ENCODE measurements at places on chromosomes 3 and 15.
A peak's percentile ranks its signal among the peaks of the same experiment; 100 is the strongest.

DNA sequence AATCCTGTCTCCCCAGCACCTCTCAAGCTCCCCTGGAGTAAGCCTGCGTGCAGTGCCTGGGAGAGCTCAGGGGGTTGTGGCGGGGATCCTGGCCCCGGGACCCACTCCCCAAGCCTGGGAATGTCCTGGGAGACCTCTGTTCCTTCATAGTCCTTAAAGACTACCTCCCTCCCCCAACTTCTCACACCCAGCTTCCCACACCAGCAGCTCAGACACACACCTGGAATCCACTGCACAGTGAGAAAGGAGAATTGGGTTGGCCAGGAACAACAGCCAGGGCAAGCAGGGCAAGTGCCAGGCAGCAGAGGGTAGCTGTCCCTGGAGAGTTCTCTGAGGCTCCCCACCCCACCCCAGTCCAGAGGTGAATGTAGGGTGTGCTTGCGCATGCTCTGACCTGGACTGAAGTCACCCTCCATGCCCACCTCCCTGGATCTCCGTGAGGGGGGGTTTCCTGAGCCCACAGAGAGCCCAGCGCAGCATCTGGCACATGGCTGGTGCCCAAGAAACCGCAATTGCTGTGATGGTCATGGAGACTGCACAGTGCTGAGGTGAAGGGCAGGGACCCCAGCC lies 22.2 kb downstream of the PSTPIP1 start:
- no peak for DNase-seq

- no peak for DNase-seq
These were observed 81.0 kb upstream of the BNC1 start for GRCh38 chr15:83365370-83365938.

- no peak for DNase-seq
These were observed 21.9 kb downstream of the MEGF11 start for GRCh38 chr15:66231394-66232266.

DNA sequence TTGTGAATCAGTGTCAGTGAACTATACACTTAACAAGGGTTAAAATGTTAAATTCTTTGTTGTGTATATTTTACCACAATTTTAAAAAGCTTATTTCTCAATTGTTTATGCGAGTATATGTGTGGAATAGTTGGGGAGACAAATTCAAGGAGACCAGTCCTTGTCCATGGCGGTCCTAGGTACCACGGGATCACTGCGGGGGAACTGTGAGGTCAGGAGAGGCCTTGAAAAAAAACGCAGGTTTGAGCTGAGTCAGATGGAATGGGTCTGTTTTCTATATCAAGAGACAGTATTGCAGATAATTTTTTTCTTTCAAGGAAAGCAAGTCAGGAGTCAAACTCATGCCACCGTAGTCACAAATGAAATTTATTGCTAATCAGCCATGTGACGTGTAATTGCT lies 18.5 kb downstream of the IGF1R start:
- DNase-seq: no peak

GRCh38 chr3:161139686-161140085 lies 34.5 kb upstream of the B3GALNT1 start:
- no peak for DNase-seq

GRCh38 chr15:38182900-38183299 lies 69.7 kb upstream of the SPRED1 start:
- DNase-seq: no peak

DNA sequence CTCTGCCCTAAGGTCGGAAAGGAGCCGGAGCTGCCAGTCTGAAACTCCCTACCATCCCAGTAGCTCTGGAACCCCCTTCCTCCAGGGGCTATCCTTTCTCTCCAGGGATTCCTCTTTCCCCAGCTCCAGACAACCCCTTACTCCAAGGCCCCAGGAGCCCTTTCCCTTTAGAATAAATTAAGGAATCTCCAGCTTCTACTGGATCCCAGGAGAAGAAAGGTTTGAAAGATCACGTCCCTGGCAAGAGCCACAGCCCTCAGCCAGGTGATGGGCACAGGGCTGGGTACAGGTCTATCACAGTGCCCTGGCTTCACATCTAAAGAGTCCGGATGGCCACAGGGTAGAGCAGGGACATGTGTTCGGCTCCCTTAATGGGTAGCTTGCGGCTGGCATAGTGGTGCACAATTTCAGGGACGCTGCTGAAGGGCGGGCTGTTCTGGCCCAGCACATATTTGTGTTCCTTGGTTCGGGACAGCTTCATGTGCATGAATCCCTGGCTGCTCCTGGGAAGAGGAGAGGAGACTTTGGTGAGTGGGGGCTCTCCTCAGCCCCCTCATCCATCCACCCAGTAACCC lies 20.0 kb downstream of the SHF start:
- DNase-seq: no peak

- no peak for DNase-seq
These were observed 16.3 kb upstream of the SLC41A3 start for GRCh38 chr3:126100269-126100633.

DNA sequence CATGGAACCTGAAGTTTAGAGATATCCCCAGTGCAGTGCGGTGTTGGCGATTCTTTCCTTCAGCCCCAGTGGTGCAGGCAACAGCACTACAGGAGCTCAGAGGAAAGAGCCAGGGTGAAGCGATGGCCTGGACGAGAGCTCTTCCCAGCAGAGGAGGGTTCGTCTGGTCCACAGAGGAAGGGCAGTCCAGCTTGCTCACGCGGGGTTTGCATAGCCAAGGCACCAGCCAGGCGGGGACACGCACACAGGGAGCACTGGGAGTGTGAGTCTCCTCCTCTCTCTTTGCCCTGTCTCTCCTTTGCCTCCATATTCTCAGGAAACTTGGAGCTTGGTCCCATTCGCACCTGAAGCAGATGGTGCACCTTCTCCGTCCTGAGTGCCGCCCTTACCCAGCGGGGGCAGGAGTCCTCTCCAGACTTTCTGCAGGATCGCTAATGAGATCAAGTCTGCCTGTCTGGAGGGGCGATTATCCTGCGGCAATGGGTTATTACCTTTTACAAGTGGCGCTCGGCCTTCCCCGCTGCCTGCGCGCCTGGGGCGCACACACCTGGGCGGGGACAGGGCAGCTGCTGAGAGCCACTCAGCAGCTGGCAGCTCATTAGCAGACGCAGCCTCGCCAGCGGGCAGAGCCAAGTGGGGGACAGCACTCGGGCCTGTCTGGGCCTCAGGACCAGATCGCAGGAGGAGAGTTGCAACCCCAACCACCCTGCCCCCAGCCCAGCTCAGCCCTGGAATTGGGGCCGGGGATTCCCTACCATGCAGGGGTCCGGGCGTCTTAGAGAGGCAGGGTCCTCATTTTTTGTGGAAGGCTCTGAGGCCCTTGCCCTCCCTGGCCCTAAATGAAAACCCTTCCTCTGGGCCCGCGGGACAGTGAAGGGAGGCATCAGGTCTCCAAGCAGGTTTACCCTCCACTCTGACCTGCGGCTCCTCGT lies 119.0 kb upstream of the MEF2A start:
- no peak for DNase-seq

- DNase-seq: no peak
These were observed 11.1 kb downstream of the SIAH2 start for GRCh38 chr3:150751781-150752263.

- no peak for DNase-seq
These were observed 136.5 kb upstream of the RBMS3 start for GRCh38 chr3:29144361-29144760.

- no peak for DNase-seq
These were observed 820.4 kb upstream of the ALCAM start for GRCh38 chr3:104546301-104546700.

DNA sequence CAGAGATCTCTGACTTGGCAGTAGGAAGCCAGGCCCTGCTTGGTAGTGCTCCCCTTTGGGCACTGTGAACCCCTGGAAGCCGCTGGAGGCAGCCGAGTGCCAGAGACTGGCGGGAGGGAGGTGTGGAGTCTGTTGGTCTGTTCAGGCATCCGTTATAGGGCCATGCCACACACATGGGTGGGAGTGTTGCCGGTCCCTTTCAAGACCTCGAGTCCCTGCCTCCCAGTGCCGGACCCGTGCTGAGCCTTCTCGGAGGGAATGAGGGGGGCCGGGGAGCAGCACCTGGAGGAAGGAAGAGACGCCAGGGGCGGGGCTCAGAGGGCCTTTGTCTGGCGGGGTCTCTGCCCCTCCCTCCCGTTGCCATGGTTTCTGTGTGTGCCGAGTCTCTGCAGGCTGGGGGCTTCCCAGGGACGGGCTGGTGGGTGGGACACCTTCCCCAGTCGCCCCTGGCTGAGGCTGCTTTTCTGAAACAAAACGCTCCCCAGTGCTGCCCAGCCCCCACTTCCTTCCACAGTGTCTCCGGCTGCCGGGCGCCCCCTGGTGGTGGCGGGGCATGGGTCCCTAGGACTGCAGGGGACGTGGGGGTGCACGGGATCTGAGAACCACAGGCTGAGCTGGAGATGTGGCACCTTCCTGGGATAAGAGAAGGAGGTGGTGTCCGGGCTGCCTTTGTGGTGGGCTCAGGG lies 10.0 kb downstream of the GNAI2 start:
- DNase-seq: peak; percentile 91

DNA sequence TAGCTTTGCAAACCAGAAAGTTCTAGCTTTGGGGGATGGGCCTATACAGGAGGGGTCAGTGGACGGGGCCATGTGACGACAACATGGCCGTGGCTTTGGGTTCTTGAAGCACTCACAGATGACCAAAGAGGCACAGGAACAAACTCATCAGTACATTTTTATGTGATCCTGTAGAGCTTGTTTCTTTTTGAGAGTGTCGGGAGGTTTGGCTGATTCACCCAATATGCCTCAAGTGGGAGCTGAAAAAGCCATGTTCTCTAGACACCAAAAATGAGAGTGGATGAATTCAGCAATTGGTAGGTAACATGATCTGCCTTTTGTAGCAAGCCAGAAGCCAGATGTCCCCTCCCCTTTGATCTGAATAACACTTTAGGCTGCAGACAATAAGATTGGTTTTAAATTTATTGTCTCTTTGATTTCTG lies 30.1 kb downstream of the GREM1 start:
- DNase-seq: no peak

- no peak for DNase-seq
These were observed 70.5 kb downstream of the ZNF609 start for GRCh38 chr15:64530918-64531317.

DNA sequence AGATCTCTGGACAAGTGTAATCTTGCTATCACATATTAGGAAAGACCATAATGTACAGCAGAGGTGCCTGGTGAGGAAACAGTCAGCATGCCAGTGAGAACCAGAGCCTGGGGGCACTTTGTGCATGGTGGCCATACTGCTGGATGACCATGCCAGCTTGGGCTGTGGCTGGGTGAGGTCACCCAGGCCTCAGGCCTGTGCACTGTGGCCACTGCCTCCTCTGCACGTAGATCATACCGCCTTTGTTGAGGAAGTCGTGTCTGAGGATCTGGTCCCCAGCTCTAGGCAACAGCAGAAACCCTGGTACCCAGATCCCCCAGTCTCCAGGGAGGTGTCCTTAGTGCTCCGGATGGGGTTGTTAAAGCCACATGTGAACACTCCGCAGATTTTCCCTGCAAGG lies 38.9 kb downstream of the ZNF710 start:
- no peak for DNase-seq

DNA sequence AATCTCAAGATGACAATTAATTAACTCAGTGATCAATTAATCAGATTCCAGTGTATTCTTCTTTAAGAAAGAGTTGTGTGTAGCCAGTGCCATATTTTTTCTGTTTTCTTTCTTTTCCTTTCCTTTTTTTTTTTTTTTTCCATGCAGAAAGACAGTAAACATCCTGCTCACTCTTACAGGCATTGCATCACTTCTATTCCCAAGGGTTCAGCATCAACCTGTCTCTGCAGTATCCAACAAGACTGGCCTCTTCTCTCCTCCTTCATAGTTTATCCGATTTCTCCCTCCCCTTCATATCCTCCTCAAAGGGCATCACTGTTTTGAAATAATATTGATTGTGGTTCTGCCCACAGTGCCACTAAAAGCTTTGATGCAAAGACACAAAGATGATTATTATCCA lies 17.0 kb upstream of the SLC9A9 start:
- DNase-seq: no peak

DNA sequence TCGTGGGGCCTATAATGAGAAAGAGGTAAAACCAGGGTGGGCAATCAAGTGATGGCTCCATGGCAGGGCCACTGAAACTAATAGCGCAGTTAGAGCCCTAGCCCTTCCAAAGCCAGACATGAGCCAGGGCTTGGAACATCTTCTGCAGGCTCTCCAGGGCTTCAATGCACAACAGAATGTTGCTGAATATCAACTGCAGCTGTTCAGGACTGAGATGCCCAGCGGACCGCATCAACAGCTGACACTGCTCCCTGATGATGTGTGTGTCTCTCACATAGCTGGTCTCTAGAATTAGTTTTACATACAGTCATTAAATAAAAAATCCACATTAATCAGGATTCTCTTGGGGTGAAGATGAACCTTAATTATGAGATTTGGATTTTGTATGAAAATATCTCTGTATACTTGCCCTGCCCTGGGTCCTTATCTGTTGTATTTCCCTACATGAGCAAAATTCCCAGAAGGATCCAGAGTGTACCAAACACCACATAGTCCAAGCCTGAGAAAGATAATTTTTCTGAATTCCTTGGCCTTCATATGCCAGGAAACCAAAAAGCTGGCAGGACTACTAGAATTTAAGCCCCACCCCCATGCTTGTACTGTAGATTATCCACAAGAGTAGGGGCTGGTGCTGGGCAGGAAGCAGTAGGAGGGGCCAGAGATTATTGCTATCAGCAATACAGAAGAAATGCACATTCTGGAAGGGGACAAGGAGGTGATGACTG lies 7.7 kb upstream of the GOLGB1 start:
- DNase-seq: no peak

- DNase-seq: no peak
These were observed 130.7 kb upstream of the KCNMB2 start for GRCh38 chr3:178405531-178405930.

DNA sequence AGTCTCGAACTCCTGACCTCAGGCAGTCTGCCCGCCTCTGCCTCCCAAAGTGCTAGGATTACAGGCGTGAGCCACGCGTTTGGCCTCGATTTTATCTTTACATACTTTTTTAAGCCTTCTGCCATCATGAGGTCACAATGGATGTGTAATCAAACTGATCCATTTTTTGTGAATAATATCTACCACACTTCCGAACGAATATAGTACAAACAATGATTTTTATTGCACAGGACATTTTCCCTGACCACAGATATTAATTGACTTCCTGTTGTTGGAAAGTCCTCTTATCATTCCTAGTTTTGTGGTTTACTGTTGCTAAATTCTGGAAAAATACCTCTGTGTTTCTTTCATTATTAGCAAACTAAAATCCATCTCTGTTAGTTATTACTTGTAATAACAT lies 68.9 kb downstream of the MINDY2 start:
- DNase-seq: no peak

DNA sequence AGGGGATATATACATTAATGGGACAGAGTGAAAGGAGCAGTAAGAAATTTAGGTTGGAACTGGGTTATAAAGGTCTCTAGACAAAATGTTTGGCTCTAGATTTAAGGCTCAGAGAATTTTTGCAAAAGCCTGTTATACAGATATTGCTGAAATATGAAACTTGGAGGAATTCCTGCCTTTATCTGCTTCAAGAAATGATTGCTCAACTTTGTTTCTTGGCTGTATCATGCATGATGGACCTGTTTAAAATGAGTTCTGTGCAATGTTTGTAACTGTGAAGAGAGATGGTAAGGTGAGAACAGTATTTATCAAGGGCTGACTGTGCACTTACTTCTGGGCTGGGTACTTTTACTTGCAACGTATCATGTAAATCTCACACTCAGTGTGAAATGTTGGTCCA lies 3.3 kb downstream of the CRYBG3 start:
- no peak for DNase-seq

GRCh38 chr3:79326642-79327041 lies 441.2 kb downstream of the ROBO1 start:
- no peak for DNase-seq

GRCh38 chr3:155972885-155973584 lies 102.6 kb downstream of the GMPS start:
- no peak for DNase-seq

All from stimulated activated naive CD4-positive, alpha-beta T cell treated with Interleukin-2 at 50 U/mL for 16 hours (primary cell).